ENCODE measurements at places on chromosomes 11 and 22.
A peak's percentile ranks its signal among the peaks of the same experiment; 100 is the strongest.

GRCh38 chr11:46386674-46387073, 4.9 kb downstream of the CHRM4 start:
- ATAC-seq = no peak

- peak; percentile 89 for ATAC-seq
Observed at GRCh38 chr11:128324531-128325141, 262.7 kb downstream of the ETS1 start.

GRCh38 chr22:28505416-28506149, 174.1 kb downstream of the TTC28 start:
- ATAC-seq = no peak

DNA sequence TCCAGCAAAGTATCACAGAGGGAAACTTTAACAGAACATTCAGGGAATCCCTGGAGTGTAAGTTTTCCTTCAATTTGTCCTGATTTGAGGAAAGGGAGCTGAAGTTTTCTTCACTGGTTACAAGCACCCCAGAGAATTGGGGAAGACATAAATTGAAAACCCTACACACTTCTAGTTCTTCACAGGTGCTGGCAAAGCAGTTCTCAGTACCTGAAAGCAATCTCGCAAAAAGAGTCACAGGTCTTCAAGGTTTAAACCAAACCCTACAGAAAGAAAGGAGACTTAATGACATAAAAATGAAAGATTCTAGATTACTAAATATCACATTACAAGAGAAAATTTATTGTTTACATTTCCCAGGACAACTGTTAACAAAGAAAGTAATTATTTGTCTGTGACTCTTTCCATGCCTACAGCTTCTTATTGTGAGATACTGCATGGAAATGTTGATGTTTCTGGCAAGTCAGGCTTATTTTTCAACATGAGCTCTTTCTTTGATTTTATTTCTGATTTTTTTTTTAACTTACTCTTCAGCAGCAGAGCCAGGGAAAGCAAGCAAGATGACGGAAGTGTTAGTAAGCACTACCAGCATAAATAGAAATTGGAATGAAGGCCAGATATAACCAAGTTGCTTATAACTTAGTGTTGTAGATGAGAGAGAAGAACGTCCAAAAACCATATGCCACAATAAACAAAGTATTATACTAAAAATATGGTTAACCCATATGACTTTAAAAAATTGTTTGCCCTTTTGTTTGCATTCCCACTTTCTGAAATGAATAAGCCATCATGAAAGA, 44.1 kb downstream of the FANCF start:
- no peak for ATAC-seq

- no peak for ATAC-seq
Observed at GRCh38 chr11:103903621-103904323, 132.7 kb upstream of the DDI1 start.

DNA sequence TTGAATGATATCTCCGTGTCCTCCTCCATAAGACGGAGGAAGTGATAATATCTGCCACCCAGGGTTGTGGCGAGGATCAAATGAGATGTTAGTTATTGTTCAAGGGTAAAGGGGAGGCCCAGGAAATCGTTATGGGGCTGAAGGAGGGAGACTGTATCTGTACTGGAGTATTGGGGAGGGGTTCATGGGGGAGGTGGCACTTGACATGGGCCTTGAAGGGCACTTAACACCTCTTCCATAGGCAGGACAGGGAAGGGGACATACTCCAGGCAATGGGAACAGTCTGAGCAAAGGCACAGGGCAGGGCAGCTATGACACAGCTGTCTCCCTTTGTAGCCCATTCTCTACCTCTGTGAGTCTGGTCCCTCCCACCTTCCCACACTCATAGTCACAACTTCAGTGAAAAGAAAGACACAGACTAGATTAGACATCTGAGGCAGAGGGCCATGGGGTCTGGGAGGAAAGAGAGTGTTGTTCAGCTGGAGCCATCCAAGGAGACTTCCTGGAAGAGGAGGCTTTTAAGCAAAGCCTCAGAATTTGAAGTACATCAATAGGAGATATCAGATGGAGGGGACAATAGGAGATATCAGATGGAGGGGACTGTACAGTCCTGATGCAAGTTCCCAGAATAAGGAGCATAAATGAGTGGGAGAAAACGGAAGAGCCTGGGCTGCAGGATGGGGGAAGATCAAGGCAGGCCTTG, 15.8 kb upstream of the DGKZ start:
- peak; percentile 80 for ATAC-seq

GRCh38 chr22:50318698-50319411, 8.0 kb downstream of the DENND6B start:
- ATAC-seq = no peak

GRCh38 chr11:7892840-7893254, 38.2 kb downstream of the OR10A6 start:
- peak; percentile 45 for ATAC-seq

DNA sequence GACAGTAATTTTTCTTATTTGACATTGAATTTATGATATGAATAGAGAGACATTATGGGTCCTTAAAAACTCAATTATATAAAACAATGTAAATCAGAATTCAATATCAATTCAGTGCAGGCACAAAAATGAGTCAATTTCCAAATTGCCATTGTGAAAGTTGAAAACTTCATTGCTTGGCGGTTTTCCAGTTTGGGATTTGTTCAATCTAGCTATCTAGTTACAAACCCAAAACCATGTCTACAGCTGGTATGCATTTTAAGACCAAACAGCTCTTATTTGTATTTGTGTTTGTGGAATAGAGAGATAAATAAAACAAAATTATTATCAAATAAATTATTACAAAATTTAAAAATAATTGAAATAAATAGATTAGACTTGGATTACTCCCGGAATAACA, 1206.6 kb upstream of the RAG2 start:
- ATAC-seq = no peak

DNA sequence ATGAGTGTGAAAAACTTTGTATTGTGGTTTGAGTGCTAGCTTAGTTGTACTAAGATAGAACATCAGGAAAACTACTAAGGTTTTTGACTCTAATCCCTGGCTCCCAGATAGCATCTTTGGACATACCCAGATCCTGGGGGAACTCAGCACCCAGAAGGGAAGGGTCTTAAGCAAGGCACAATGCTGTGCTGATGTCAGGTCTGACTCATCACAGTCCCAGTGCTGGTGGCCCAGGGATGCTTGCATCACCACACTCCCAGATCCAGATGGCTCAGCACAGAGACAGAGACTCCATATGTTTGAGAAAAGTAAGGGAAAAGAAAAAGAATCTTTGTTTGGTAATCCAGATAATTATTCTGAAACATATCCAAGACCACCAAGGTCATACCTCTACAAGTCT, 18.3 kb upstream of the OR56A3 start:
- no peak for ATAC-seq

DNA sequence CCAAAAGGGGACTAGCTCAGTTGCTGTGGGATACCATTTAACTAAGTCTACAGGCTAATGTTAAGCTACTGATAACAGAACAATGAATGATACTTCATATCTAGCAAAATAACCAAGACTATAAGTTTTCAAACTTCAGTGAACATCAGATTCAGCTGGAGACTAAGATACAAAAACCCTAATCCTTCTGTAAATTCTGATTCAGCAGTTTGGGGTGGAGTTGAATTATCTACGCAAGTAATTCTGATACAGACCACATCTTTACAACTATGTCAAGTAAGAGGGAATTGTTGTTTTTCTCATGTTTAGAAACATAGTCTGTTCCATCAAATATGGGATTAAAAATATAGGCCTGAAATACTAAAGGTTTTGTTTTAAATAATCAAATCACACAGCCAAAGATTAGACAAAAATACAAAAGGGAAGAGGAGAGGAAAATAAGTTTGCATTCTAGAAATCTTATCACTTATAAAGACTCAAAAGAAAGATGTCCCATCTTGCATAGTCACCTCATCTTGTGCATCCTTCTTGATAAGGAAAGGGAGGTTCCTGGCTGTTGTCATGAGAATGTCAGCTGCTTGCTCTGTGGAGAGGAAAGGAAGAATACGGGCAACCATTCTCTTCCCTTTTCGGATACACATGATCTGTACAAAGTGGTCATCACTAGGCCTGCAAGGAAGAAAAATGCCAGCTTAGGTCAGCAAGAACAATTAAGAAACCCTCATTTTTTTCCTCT, 21.4 kb downstream of the PATL1 start:
- no peak for ATAC-seq

GRCh38 chr11:92907671-92908070, 61.8 kb upstream of the MTNR1B start:
- no peak for ATAC-seq

- ATAC-seq = no peak
Observed at GRCh38 chr11:73306069-73306841, 1.8 kb upstream of the ARHGEF17 start.

DNA sequence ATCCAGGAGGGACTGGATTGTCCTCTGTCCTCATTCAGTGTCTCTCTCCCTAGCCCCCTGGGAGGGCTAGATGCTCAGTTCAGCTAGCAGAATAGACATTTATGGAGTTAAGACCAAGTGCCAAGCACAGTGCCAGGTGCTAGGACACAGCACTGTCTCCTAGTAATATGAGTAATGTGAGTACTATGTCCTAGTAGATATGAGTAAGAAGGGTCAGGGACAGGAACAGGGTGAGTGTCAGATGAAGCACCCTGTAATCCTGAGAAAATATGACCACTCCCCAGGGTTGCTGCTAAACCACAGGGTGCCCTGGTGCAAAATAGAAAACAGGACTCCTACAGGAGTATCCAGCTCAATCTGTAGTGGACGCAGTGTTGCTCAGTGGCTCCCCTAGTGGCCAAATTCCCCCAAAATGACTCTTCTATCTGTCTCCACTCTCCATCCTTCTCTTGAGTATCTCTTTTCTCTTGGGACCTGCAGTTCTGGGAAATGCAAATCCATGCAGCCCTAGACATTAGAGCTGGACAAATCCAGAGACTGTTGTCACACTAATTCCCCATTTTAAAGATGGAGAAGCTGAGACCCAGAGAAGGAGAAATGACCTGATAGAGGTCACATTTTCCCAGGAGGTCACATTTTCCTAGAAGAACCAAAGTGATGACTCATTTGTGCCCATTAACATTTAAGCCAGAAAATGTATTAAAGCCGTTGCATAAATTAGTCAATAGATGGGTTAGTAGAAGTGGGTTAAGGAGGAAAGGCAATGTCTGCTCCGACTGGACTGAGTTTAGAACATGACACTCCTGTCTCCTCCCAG, 214.3 kb downstream of the NXPE2 start:
- ATAC-seq = no peak

- peak; percentile 96 for ATAC-seq
Observed at GRCh38 chr22:36365020-36365411, 22.8 kb downstream of the MYH9 start.

GRCh38 chr11:57779276-57779675, 17.7 kb downstream of the CTNND1 start:
- no peak for ATAC-seq

GRCh38 chr11:33654594-33654993, 46.0 kb downstream of the C11orf91 start:
- ATAC-seq = no peak

GRCh38 chr11:23494981-23495380, 634.7 kb upstream of the CCDC179 start:
- ATAC-seq = no peak

GRCh38 chr11:69207165-69207889, 51.6 kb downstream of the SMIM38 start:
- ATAC-seq = no peak

DNA sequence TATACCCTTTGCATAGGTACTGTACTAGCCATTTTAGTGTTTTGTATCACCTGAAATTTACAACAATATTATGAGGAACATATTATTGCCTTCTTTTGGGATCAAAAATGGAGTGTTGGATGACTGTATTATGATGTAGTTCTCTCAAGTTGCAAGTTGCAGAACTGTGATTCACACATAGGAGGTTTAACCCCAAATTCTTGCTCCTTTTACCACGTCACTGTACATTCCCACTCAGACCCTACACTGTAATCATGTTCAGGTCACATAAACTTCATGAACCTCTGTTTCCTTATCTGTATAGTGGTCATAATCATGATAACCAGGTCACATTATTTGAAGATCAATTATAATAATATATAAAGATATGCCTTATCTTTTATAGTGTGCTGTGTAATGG, 925.1 kb upstream of the TENM4 start:
- no peak for ATAC-seq

DNA sequence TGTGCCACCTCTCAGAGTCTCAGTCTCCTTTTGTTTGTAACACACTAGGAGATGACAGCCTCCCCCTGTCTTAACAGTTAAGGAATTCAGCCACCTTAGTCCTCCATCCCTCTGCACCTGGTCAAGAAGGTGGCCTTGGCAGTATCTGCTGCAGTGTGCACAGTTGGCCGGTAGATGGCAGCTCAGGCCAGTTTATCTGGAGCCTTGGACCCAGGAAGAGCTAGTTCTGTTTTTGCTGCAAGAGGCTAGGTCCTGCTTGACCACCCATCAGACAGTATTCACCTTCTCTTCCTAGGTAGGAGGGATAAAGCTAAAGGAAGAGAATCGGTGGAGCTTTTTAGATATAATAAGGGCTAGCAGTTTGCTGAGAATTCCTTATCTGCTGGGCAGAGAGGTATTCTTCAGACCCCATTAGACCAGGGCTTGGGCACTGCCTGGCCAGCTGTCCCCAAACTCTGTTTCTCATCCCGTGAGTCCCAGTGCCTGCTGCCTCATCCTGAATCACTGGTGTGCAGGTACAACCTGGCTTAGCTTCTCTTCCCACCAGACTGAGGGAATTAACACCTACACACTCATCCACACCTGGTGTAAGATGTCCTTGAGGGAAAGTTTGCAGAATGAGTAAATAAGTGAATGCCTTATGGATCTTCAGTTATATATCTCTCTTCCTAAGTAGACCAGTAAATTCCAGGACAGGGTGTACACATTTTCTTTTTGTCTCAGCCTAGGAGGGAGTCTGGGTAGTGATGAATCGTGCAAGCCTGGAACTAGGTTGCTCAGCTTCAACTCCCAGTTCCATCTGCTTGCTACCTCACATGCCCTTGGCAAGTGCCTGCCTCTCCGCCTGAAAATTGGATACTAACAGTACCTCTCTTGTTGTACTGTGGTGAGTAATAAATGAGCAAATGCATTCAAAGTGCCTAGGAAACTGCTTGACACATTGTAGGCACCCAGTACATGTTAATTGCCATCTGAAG, 70.8 kb upstream of the NARS2 start:
- ATAC-seq = peak; percentile 41

DNA sequence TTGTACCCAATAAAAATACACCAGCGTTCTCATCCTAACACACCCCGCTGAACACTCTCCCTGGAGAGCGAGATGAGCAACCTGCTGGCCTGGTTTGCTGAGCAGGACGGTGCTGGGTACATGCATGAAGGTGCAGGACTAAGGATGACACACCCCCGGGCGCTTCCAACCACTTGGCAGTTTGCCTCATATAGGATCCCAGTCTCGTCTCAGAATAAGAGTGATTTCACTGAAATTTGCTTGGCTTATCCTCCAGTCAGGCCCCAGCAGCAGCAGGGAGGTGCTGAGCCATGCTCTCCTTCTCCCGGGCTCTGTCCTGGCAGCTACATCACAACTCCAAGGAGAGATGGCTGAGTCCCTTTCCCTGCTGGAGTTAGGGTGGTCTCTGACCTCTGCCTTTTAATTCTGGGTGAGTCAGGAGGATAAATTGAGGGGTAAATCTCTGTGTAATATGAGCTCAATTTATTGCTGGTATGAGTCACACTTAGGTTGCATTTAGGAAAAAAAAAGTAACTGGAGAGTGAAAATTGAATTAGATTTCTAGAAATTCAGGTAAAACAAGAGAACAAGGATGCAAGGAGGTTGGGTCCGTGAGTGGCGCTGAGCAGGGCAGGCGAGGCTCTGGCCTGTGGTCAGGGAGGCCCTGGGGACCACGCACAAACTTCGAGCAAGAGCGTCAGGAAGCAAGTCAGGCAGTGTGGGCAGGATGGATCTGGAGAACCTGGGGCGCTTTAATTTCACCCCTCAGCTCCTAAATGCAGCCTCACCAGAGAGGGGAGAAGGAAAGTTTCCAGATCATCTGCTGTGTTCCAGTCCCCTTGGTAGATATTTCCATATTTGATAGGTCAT, 974.0 kb downstream of the TBC1D22A start:
- no peak for ATAC-seq

Data from activated CD4-positive, CD25-positive, alpha-beta regulatory T cell treated with anti-CD3 and anti-CD28 coated beads, Interleukin-2, amount 50 U/mL, for 24 hours (primary cell).